ENCODE measurements at places on chromosomes 12 and 14. TPM values are rescaled to one million over a fixed set of nuclear protein-coding genes. Genes with fewer than 3 reads are reported as not detected.

- DNase-seq = no peak
These were observed 63.8 kb downstream of the IRF2BPL start for GRCh38 chr14:76964695-76965094.

GRCh38 chr14:67908052-67908754 is 88.6 kb downstream of the RAD51B start:
- no peak for DNase-seq

- DNase-seq = no peak
These were observed 106.3 kb upstream of the FRMD6 start for GRCh38 chr14:51545396-51545795.

GRCh38 chr14:78455896-78456435 is 285.8 kb downstream of the NRXN3 start:
- DNase-seq = no peak

GRCh38 chr12:107571492-107571891 is 114.1 kb upstream of the PWP1 start:
- DNase-seq = no peak

DNA sequence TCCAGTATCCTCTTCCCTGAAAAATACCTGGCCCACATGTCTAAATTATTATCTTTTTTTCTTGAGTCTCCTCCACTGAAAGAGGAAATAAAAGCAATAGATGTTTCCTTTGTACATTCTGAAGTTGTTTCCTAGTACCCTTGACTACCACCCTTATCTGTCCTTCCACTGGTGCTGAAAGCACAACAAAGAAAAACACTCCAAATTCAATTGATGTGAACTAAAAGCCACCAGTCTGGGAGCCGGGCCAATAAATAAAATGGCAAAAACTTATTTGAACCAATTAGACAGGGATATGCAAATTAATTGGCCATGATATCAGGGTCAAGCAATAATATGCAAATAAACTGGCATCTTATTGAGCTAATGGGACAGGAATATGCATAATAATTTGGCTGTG is 330.5 kb downstream of the PAWR start:
- DNase-seq = no peak

DNA sequence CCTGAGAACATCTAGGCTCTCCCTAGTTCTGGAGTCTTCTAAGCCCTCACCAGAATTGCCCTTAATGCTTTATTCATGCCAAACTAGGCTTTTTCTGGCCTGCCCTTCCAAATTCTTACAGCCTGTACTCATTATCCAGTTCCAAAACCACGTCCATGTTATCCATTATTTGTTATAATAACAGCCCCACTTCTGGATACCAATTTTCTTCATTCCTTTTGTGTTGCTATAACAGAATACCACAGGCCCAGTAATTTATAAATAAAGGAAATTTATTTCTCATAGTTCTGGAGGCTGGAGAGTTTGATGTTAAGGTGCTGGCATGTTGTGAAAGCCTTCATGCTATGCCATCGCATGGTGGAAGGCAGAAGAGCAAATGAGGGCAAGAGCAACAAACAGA is 68.0 kb upstream of the AMIGO2 start:
- no peak for DNase-seq

GRCh38 chr12:106281804-106282203 is 20.7 kb upstream of the TCP11L2 start:
- DNase-seq = no peak

Gene TAC3
- total RNA-seq = not detected
